Naive thymus-derived CD4-positive, alpha-beta T cell (primary cell): ENCODE measurements at places on chromosomes 2 and 18. TPM values are rescaled to one million over a fixed set of nuclear protein-coding genes. Genes with fewer than 3 reads are reported as not detected.

Gene GATA6
- 0.44 TPM for total RNA-seq

DNA sequence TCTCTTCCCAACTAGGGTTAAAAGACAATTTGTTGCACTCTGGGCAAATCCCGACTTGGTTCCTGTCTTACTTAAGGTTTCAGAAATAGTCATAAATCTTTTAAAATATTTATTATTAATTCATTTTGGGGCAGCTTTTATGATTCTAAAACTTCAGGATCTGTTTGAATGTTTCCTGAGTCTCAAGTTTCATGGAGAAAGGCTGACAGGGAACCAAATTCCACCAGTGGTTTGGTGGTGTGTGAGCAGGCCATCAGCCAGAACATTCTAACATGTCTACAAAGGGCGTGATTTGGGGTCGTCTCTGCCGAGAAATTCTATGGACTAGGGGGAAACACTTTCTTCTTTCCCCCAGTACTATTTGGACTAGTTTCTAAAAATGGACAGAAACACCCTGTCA lies 366.4 kb downstream of the ZNF521 start:
- no peaks in the 10 kb centered on the region for H3K27me3 ChIP-seq
- no peaks in the 10 kb centered on the region for H3K4me1 ChIP-seq
- no peak overlapping the region for H3K4me3 ChIP-seq
- no peak overlapping the region for H3K27ac ChIP-seq
- no peaks in the 10 kb centered on the region for H3K36me3 ChIP-seq

Gene ANKRD44
- 235 TPM for total RNA-seq

GRCh38 chr2:134457765-134458472 lies 204.0 kb downstream of the MGAT5 start:
- no peak overlapping the region for H3K4me3 ChIP-seq
- H3K36me3 ChIP-seq = peaks cover 11% of the 10 kb centered on the region
- no peaks in the 10 kb centered on the region for H3K27me3 ChIP-seq

- peaks cover 11% of the 10 kb centered on the region for H3K36me3 ChIP-seq
- H3K27me3 ChIP-seq = no peaks in the 10 kb centered on the region
- H3K4me3 ChIP-seq = no peak overlapping the region
- no peaks in the 10 kb centered on the region for H3K4me1 ChIP-seq
- no peak overlapping the region for H3K27ac ChIP-seq
- DNase-seq = no peak
Measured at GRCh38 chr2:86522711-86523110, 40.5 kb downstream of the CHMP3 start.

Gene PSME4
- total RNA-seq = 80.1 TPM

Gene B3GNT7
- total RNA-seq = 5.6 TPM

GRCh38 chr2:85019121-85019520 lies 48.2 kb downstream of the KCMF1 start:
- H3K4me1 ChIP-seq = peaks cover 2% of the 10 kb centered on the region
- DNase-seq = no peak
- H3K27me3 ChIP-seq = no peaks in the 10 kb centered on the region
- H3K4me3 ChIP-seq = no peak overlapping the region
- no peaks in the 10 kb centered on the region for H3K36me3 ChIP-seq

DNA sequence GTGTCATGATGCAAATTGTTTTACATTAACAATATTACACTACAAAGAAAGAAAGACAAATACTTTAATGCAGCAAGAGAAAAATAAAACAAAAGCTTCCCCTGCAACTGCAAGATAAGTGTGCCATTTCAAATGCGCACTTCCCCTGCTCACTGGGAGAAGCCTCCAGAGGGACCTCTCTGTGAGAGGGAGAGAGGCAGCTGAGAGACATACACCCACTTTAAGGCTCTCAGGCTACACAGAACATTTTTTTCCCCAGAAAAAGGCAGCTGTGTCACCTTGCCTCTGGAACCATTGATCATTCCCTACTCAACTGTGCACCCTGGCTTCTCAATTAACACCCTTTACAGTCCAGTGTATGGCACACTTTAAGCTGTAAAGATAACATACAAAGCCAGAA lies 75.2 kb downstream of the DPP4 start:
- DNase-seq = no peak
- peaks cover 16% of the 10 kb centered on the region for H3K36me3 ChIP-seq
- H3K4me1 ChIP-seq = peaks cover 20% of the 10 kb centered on the region
- no peaks in the 10 kb centered on the region for H3K27me3 ChIP-seq

GRCh38 chr2:4139316-4139715 lies 435.9 kb downstream of the DCDC2C start:
- H3K4me3 ChIP-seq = no peak overlapping the region
- no peaks in the 10 kb centered on the region for H3K4me1 ChIP-seq
- H3K27ac ChIP-seq = no peak overlapping the region
- H3K27me3 ChIP-seq = no peaks in the 10 kb centered on the region
- H3K36me3 ChIP-seq = no peaks in the 10 kb centered on the region
- no peak for DNase-seq

DNA sequence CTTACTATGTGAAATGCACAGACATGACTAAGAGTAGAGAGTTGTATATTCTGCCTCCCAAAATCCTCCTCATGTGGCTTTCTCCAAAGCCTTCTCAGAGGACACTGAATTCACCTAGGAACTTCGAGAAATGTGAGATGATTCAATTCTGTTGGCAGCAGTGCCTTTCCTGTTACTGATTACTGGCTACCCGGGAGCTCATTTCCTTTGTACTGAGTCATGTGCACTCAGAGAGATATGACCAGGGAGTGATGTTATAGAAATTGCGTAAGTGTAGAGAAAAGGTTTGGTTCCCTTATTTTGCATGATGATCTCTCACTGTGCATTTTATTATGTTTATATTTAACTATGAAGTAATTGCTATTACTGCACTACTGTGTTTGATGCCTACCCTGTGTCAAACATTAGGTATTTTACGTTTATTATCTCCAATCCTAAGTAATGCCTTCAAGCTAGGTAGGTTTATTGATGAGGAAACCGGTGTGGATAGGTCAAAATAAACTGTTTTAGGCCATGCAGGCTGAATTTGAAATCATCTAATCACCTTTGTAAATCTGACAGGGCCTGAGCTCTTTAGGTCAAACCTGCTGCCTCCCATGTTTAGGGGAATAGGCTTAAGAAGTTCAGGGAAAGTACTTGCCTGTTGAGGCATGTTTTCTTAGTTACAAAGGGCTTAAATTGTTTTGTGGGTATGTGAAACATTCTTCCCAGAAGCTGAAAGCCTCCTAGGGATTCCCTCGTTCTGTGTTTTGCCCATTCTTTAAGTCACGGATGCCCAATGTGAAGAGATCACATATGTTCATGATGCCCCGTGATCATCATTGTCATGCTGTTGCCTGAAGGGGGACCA lies 86.8 kb downstream of the FMNL2 start:
- H3K27me3 ChIP-seq = no peaks in the 10 kb centered on the region
- no peaks in the 10 kb centered on the region for H3K36me3 ChIP-seq
- no peak overlapping the region for H3K4me3 ChIP-seq
- no peak overlapping the region for H3K27ac ChIP-seq

- H3K4me3 ChIP-seq = no peak overlapping the region
- peak; percentile 67 for DNase-seq
- no peak overlapping the region for H3K27ac ChIP-seq
- no peaks in the 10 kb centered on the region for H3K27me3 ChIP-seq
Measured at GRCh38 chr2:207473049-207473930, 56.5 kb upstream of the CREB1 start.

Gene CRYBA2
- total RNA-seq = not detected

Gene CRIM1
- 5.2 TPM for total RNA-seq

DNA sequence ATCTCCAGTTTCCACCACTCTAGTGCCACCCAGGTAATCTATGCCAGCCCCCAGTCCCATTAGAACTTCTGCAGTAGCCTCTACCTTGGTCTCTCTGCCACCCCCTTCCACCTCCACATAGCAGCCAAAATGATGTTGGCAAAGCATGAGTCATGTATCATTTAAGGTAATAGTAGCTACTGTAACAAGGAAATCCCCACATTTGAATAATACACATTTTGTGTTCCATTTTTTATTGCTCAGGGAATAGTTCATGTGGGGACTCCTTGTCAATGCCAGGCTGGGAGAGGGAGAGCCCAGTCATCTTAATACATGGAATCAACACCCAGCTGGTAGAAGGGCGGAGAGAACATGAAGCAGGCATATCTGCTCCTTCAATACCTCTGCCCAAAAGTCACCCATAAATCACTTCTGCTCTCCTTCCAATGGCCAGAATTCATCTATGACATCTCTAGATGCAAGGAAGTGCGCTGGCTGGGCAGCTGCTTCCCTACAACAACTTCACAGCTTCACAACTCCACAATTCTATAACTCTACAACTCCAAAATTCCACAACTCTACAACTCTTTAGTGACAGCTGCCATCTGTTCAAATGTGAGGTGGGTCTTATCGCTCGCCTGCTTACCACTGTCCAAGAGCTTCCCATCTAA lies 70.6 kb upstream of the GLS start:
- no peak for DNase-seq
- H3K27ac ChIP-seq = no peak overlapping the region
- H3K4me1 ChIP-seq = no peaks in the 10 kb centered on the region
- no peaks in the 10 kb centered on the region for H3K27me3 ChIP-seq

GRCh38 chr18:3027370-3027891 lies 14.5 kb upstream of the LPIN2 start:
- H3K27me3 ChIP-seq = no peaks in the 10 kb centered on the region
- no peak for DNase-seq
- no peak overlapping the region for H3K4me3 ChIP-seq
- no peaks in the 10 kb centered on the region for H3K36me3 ChIP-seq
- no peaks in the 10 kb centered on the region for H3K4me1 ChIP-seq

DNA sequence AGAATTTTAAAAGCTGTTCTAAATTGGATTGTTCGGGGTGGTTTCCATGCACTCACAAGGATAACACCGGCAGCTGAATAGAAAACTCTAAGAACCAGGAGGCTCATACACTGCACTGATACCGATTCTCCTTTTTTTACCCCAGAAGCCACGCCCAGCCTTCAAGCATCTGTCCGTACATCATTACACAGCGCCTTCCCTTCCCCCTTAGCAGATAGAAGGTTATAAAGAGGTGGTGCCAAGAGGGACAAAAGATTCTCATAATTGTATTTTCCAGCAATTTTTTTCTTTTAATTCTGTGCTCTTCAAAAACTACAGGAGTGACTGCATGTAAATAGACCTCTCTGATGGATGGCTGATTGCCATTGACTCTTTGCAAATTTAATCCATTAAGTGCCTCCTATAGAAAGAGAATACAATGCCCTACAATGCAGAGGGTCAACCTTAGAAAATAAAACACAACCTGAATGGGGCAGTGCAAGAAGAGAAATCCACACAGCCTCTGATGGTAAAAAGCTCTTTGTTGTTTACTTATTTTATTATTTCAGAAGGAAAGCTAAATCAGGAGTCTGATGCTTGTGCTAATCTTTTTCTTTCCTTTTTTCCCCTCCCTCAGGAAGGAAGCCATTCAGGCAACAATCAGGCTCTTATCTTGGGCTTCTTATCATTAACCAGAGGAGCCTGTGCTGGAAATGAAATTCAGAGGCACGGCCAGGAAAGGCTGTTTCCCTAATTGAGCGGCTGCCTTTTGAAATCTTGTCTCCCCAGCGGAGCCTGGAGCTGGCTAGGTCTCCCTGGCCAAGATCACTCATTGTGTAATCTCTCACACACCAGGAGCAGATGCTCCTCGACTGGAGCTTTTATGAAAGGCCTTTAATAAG lies 198.9 kb upstream of the NABP1 start:
- no peak overlapping the region for H3K4me3 ChIP-seq
- H3K27ac ChIP-seq = no peak overlapping the region
- H3K36me3 ChIP-seq = no peaks in the 10 kb centered on the region
- DNase-seq = no peak
- no peaks in the 10 kb centered on the region for H3K27me3 ChIP-seq

Gene KLHL41
- not detected for total RNA-seq

DNA sequence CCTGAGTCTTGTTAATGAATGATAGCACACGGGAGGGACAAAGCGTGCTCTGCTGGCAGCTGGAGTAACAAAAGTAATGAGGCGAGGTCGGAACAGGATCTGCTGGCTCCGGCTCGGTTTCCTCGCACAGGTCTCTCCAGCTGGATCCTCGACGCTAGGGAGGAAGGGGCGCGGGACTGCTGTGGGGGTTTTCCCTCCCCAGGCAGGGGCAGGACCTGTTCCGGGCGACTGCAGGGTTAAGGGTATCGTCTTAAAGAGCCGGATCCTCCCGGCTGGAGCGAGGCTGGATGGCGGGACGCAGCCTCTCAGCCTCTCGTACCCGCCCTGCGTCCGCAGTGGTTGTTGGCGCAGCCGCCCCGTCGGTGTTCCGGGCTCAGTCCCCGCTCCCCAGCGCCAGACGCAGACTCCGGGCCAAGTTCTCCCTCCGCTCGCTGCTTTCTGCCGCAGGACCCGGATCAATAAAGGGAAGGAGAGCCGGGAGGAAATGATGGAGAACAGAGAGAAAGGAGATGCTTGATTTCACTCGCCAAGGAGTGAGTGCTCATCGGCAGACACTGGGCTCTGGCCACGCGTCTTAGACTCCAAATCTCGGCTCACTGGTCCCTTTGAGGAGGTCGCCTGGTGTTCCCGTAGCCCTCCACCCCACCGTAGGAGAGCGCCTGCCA lies 1.1 kb upstream of the LIPG start:
- peak overlapping the region; percentile 52 for H3K4me3 ChIP-seq
- DNase-seq = no peak
- no peaks in the 10 kb centered on the region for H3K36me3 ChIP-seq
- H3K4me1 ChIP-seq = peaks cover 7% of the 10 kb centered on the region

DNA sequence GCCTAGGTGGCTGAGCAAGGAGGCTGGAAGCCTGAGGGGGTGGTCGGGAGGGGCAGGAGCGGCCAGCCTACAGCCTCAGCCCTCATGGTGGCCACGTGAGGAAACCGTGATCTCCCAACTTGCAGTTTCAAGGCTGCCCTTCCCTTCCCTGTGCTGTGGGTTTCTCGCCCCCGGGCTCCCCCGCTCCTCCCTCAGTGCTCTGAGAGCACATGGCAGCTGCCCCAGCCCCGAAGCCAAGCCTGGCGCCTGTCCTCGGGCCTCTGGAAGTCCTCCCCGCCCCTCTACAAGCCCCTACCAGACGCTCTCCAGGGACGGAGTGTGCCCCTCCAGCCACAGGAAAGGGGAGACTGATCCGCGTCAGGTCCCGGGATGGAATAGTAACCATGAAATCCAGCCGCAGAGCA lies 586 bp upstream of the ANKRD23 start:
- H3K4me3 ChIP-seq = no peak overlapping the region
- H3K4me1 ChIP-seq = peaks cover 9% of the 10 kb centered on the region
- H3K36me3 ChIP-seq = peaks cover 24% of the 10 kb centered on the region
- H3K27ac ChIP-seq = no peak overlapping the region
- no peak for DNase-seq

GRCh38 chr18:76416911-76417310 lies 78.1 kb downstream of the ZNF516 start:
- H3K27ac ChIP-seq = no peak overlapping the region
- H3K27me3 ChIP-seq = no peaks in the 10 kb centered on the region
- no peak for DNase-seq

Gene NMS
- total RNA-seq = not detected

Gene ZAP70
- total RNA-seq = 382 TPM
